ENCODE measurements at places on chromosomes 6 and 20. TPM values are rescaled to one million over a fixed set of nuclear protein-coding genes. Genes with fewer than 3 reads are reported as not detected.
A peak's percentile ranks its signal among the peaks of the same experiment; 100 is the strongest.

DNA sequence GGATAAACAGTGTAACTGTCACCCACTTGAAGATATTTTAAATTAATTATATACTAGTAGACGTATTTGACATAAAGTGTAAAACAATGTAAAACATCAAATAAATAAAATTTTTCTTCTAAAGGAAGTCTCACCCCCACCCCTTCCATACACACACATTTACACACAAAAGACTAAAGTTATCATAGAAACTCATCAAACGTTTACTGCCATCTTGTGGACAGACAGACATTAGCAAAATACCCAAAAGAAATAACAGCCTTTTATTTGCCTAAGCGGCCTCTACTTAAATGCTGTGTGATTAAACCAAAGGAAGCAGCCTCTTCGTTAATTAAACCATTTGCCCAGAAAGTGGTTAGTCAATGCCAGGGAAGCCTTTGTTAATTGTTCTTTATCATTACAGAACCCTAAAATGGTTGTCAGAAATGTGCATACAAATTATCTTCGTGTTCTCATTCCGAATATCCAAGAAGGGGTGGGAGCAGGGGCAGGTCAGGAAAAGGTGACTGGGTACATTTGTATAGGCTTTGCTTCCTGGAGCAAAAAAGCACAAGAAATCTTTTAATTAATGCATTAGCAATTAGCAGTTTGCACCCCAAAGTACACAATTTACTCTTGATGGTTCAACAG lies 176.2 kb upstream of the SASH1 start:
- peak; percentile 50 for DNase-seq

LSM14B gene
- 52.2 TPM for polyA plus RNA-seq

TINAG gene
- 29.7 TPM for polyA plus RNA-seq

DNA sequence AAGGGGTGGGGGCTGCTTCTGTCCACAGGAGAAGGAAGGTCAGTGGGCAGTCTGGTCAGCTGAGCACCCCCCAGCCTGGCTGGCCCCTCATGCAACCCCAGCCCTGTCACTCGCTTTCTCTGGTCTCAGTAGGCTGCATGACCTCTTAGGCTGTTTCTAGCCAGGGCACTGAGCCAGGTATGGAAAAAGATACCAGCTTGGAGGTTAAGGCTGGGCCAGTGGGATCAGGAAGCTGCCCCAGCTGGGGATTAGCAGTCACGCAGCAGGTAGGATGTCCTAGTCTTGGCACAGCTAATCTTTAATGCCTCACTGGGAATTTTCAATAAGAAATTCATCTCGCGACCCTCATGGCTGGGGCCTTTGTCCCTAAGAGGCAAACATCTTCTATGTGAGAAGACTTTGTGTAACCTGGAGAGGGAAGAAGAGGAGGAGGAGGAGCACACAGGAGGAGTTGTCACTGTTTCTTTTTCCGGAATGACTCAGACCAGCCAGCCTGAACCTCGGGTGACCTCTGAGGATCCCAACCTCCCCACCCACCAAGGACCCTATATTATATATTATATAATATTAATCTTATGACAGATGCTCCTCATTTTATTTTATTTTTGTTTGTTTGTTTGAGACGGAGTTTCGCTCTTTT lies 2.4 kb upstream of the BPIFA2 start:
- DNase-seq: no peak

- no peak for DNase-seq
These were observed 4.9 kb upstream of the TMEM242 start for GRCh38 chr6:157328108-157328692.

DNA sequence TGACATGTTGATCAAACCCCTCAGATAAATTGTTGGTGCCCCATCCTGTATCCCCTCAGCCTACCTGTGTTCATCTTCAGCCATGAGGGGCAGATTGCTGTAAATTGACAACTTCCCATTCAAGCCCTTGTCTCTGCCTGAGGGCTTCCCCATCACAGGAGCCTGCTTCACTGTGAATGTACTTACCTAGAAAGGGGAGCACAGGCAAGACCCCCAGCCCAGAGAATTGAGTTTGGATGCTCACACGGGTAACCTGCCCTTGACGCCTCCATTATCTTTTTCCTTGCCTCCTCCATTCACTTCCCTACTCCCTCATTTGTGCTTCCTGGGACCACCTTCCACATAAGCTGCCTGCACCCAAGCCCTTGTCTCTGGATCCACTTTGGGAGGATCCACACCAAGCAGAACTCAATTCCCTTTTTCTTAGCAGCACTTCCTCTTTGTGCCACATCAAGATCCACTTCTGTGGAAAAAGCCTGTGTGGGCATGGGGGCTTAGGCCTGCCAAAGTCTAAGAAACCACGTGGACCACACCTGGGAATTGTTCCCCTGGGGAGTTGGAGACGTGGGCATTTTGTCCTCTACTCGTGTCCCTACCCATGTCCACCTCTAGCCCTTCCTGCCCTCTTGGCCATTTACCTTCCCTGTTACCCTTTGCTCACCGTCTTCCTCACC lies 103.4 kb upstream of the FOXA2 start:
- DNase-seq: no peak

GRCh38 chr6:164208371-164208770 lies 793.9 kb downstream of the QKI start:
- DNase-seq: no peak

SLC22A23 gene
- polyA plus RNA-seq: 13.0 TPM

FOXC1 gene
- polyA plus RNA-seq: 96.5 TPM

- DNase-seq: no peak
These were observed 68.4 kb upstream of the PHIP start for GRCh38 chr6:79146421-79146820.

BMP7 gene
- polyA plus RNA-seq: 42.7 TPM

TSPO2 gene
- 0.53 TPM for polyA plus RNA-seq

SUMO4 gene
- 1.6 TPM for polyA plus RNA-seq

SLC22A16 gene
- 0.52 TPM for polyA plus RNA-seq

DNA sequence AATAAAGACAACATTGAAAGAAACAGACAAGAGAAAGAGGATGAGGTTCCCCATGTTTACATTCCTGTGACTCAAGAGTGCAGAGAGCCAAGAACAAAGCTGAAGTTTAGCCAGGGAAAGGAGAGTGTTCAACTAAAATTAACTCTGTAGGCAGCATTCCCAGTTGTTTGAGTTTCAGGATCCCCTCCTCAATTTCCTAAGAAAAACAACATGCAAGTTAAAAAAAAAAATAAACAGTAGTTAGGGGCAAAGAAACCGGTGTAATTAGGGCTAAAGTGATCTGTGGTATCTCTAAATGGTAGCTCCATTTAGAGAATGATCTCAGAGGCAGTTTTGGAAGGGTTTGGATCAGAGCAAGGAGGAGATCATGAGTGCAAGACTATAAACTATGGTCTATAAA lies 30.9 kb upstream of the RAB23 start:
- DNase-seq: no peak

- DNase-seq: no peak
These were observed 29.1 kb downstream of the CPNE5 start for GRCh38 chr6:36809941-36810803.

HLA-G gene
- polyA plus RNA-seq: 3.3 TPM

- peak; percentile 73 for DNase-seq
These were observed 223.2 kb upstream of the ECI2 start for GRCh38 chr6:4358414-4359107.

DNA sequence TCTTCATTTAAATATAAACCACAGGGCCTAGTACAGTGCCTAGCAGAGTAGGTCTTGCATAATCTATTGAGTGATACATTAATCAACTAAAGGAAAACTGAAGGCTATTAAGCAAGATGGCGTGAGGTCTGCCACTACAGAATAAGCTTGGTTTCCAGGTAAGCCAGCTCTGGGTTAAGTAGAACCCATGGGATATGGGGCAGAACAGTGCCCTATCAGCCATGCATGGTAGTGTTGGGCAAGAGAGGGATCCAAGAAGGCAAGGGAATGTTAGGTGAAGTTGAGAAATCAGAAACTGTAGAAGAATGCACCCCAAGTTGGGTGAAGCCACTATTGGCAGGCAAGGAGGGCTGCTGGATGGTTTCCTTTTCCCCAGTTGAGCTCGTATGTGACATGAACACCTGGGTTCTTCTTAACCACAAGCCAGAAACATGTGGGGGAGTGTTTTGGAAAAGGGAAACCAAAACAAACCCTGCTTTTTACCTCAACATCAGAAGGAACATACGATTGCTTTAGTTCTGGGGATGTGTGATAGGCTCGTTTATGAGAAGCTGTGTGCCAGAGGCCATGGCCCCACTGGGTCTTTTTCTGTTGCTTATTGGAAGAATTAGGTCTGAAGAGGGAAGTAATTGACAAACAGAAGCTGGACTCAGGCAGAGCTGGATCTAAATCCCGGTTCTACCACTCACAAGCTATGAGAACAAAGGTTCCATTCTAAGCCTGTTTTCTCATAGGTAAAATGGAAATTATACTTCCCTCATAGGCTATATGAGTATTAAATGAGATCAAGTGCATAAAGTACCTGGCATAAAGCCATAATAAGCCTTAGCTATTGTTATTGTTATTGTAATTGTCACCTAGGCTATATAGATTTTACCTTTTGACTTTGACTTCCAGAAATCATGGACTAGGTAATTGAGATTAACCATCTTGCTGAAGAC lies 33.5 kb downstream of the NEDD9 start:
- DNase-seq: no peak

DNA sequence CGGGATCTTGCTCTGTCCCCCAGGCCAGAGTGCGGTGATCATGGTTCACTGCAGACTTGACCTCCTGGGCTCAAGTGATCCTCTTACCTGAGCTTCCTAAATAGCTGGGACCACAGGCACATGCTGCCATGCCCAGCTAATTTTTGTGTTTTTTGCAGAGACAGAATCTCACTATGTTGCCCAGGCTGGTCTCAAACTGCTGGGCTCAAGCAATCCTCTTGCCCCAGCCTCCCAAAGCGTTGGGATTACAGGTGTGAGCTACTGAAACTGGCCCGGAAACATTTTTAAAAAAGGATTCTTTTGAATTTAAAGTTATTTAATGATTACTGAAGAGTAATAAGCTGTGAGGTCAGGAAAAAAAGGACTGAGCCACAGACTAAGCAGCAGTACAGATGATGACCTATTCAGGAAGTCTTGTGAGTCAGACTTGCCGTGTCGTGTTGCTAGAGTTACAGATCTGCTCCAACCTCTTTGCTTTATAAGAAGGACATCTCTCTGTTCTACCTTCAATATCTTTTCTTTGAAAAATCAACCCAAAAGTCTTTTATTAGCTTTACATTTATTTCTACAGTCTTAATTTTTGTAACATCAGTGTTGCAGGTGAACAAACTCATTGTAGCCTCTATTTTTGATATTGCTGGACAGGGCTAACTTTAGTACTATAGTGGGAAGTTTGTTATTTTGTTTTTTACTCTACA lies 108.7 kb downstream of the NCOA3 start:
- DNase-seq: no peak

GRCh38 chr20:54642864-54643667 lies 167.7 kb downstream of the DOK5 start:
- DNase-seq: no peak

All from left renal pelvis (tissue), 4 donors.